ENCODE measurements at places on chromosomes 2 and 18.
A peak's percentile ranks its signal among the peaks of the same experiment; 100 is the strongest.

DNA sequence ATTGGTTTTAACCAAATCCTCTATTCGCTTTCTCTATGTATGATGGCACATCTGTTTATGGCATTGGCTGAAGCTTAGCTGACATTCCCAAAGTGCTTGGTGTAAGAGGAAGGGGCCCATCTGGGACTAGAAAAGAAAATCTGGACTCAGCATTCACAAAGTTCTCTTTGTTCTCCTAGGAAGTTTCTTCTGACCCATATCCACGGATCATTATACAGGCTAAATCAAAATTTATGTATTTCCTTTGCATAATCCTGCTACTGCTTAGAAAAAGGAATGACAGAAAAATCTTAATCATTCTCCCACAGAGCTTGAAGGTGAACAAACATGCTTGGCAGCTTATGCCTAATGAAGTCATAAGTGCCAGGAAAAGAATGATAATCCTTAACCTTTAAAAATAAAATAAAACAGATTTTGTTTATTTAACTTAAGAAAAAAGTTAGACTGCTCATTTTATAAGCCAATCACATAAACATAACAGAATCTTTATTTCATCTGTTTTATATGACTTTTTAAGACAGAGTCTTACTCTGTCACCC is 88.4 kb downstream of the NYAP2 start:
- H3K27ac ChIP-seq: no peak overlapping the region
- H3K27me3 ChIP-seq: no peaks in the 10 kb centered on the region
- H3K4me3 ChIP-seq: no peak overlapping the region
- no peaks in the 10 kb centered on the region for H3K36me3 ChIP-seq

DNA sequence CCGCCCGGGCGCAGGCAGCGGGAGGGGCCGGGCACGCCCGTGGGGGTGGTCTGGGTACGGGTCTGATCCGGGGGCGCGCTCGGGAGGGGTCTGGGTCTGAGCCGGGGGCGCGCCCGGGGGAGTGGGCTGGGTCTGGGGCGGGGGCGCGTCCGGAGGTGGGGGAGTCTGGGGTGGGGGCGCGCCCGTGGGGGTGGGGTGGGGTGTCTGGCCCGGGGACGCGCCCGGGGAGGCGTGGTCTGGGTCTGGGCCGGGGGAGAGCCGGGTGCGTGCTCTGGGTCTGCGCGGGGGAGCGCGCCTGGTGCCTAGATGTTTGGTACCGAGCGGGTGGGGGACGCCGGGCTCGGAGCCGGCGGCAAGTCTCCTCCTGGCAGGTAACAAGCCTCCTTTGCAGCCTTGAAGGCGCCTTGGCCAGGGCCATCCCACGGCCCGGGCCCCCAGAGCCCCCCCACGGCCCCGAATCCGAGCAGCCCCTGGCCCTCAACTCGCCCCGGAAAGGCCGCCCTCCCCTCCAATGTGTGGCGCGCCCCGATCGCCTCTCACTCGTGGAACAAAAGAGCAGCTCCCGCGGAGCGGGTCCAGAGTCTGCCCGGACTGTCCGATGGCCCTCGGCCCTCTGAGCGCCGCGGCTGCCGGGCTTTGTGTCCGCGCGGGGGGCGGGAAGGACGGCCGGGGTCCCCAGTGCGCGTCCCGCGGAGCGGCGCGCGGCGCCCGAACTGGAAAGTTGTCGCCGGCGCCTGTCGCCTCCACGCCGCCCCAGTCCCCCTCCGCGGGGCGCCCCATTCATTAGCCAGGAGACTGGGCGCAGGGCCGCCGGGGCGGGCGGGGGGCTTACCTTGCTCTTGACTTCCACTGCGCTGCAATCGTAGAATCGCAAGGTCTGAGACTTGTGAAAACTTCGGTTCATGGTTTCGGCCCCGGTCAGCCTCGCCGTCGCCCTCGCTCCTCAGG is 595 bp downstream of the PARD6G start:
- H3K27me3 ChIP-seq: peaks cover 13% of the 10 kb centered on the region
- no peaks in the 10 kb centered on the region for H3K36me3 ChIP-seq
- no peak overlapping the region for H3K27ac ChIP-seq
- no peak overlapping the region for H3K4me3 ChIP-seq

- peak; percentile 69 for DNase-seq
- peak overlapping the region; percentile 67 for H3K4me3 ChIP-seq
- no peaks in the 10 kb centered on the region for H3K36me3 ChIP-seq
- peaks cover 89% of the 10 kb centered on the region for H3K4me1 ChIP-seq
- H3K27ac ChIP-seq: peak overlapping the region; percentile 81
These were observed 21.2 kb upstream of the ACVR1 start for GRCh38 chr2:157897106-157897971.

DNA sequence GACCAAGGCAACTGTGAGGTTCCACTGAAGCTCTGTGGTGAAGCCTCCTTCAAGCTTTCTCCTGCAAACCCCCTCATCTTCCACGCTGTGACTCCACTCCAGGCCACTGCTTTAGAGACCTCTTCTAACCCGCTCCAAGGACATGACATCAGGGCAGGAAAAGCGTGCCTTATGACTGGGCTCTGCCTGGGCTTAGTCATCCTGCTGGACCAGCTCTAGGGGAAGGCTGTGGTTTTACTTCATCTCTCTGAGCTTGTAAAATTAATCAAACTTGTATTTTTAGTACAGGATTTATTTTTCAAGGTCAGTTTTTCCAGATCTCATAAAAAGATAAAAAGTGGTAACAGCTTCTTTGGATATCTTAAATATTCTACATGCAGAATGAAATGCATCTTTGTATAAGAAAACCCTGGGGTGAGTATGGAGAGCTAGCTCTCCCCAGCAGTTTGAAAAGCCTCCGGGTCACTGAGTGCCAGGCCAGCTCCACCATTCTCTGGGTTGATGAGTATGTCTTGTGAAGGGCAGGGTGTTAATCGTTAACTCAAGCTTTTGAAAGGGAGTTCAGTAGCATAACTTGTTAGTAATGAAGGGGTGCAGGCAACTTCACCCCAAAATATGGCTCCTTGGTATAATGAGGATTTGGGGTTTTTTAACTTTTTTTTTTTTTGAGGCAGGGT is 33.1 kb upstream of the YPEL5 start:
- no peaks in the 10 kb centered on the region for H3K36me3 ChIP-seq
- no peak overlapping the region for H3K4me3 ChIP-seq
- no peak for DNase-seq
- no peak overlapping the region for H3K27ac ChIP-seq
- H3K27me3 ChIP-seq: no peaks in the 10 kb centered on the region

- no peak overlapping the region for H3K27ac ChIP-seq
- DNase-seq: no peak
- no peaks in the 10 kb centered on the region for H3K4me1 ChIP-seq
These were observed 80.2 kb downstream of the MREG start for GRCh38 chr2:215933151-215933550.

GRCh38 chr2:170354855-170355780 is 177.2 kb downstream of the MYO3B start:
- peaks cover 3% of the 10 kb centered on the region for H3K27me3 ChIP-seq
- no peaks in the 10 kb centered on the region for H3K4me1 ChIP-seq
- H3K27ac ChIP-seq: no peak overlapping the region
- DNase-seq: peak; percentile 36
- no peaks in the 10 kb centered on the region for H3K36me3 ChIP-seq
- H3K4me3 ChIP-seq: no peak overlapping the region

DNA sequence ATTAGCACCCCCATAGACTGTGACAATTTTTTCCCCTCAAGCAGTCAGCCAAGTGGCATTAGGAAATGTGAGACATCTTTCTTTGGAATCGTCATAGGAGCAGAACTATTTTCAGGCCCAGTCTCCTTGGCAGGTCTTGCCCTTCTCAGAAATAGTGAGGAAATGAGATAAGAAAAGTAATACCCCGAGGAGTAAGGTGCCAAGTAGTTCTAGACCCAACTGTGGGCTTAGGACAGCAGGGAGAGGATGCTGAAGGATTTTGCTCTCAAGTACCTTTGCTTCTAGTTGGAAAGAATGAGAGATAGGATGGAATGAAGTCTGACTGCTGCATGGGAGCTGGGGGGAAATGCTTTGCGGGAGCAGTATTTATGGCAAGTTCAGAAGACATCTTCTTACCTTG is 31.8 kb downstream of the PRKCE start:
- no peaks in the 10 kb centered on the region for H3K36me3 ChIP-seq
- no peaks in the 10 kb centered on the region for H3K27me3 ChIP-seq
- H3K27ac ChIP-seq: no peak overlapping the region
- no peak overlapping the region for H3K4me3 ChIP-seq

- peaks cover 12% of the 10 kb centered on the region for H3K4me1 ChIP-seq
- no peaks in the 10 kb centered on the region for H3K36me3 ChIP-seq
- H3K4me3 ChIP-seq: no peak overlapping the region
- H3K27me3 ChIP-seq: peaks cover 5% of the 10 kb centered on the region
These were observed 1.4 kb upstream of the EHD3 start for GRCh38 chr2:31232586-31232985.

DNA sequence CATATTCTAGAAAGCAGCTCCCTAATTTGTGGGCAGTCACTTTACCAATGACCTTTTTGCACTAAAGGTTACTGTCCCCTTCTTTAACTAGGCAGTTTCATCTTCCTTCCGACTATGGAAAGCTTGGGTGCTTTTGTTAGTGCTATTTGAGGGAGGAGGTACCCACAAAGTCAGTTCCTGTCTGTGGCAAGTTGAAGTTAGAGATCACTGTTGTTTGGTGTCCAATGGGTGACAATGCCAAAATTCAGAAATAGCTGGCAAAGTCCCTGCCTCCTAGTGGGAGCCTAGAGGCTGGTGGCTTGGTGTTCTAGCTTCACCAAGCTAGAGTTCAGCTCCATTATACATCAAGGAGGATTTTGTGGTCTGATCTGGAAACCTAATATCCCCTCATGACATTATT is 87.1 kb upstream of the PNPT1 start:
- no peaks in the 10 kb centered on the region for H3K36me3 ChIP-seq
- H3K27ac ChIP-seq: no peak overlapping the region
- no peak overlapping the region for H3K4me3 ChIP-seq
- no peak for DNase-seq
- no peaks in the 10 kb centered on the region for H3K4me1 ChIP-seq

GRCh38 chr2:167681234-167682015 is 566.0 kb downstream of the STK39 start:
- no peak for DNase-seq
- H3K27me3 ChIP-seq: no peaks in the 10 kb centered on the region
- no peaks in the 10 kb centered on the region for H3K4me1 ChIP-seq

DNA sequence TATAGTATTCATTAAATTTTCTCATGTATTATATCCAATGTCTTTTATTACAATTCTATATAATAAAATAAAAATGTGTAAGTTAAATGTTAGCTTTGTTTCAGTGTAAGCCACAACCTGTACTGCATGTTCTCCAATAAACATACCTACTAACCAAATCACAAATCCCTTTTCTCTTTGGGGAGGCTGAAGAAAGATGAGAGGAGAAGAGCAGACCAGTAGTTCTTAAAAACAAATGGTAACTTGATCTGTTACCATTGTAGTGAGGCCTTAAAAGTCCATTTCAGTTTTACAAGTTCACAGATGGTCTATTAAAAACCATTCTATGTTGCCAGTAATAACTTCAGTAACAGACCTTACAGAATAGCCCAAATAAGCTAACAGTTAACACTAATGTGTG is 100.5 kb downstream of the SOS1 start:
- no peak overlapping the region for H3K27ac ChIP-seq
- no peak for DNase-seq
- H3K36me3 ChIP-seq: peaks cover 14% of the 10 kb centered on the region
- no peaks in the 10 kb centered on the region for H3K27me3 ChIP-seq
- no peaks in the 10 kb centered on the region for H3K4me1 ChIP-seq

GRCh38 chr2:119697290-119698020 is 18.5 kb downstream of the TMEM177 start:
- no peak for DNase-seq
- no peak overlapping the region for H3K27ac ChIP-seq
- no peaks in the 10 kb centered on the region for H3K36me3 ChIP-seq
- no peak overlapping the region for H3K4me3 ChIP-seq
- peaks cover 10% of the 10 kb centered on the region for H3K4me1 ChIP-seq

DNA sequence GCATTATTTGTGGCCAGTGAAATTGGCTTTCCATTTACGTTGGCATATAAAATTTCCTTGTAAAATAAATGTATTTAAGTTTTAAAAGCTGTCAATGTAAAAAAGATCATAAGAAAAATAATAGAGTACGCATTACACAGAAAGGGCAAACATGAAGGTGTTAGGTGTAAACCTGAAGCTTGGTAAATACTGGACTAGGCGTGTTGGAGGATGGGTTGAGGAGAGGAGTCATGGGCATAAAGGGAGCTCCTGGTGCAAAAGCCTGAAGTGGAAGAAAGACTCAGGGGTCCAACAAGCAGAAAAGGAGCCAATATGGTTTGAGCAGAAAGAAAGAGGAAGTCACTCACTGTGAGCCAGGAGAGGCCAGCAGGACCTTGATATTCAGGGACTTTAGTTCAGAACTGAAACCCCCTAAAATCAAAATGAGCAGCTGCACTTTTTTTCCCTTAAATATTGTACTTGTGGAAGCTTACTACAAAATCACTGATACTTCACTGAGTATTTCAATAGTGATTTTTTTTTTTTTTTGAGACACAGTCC is 24.4 kb downstream of the SP5 start:
- no peaks in the 10 kb centered on the region for H3K27me3 ChIP-seq
- no peaks in the 10 kb centered on the region for H3K36me3 ChIP-seq
- no peaks in the 10 kb centered on the region for H3K4me1 ChIP-seq
- no peak overlapping the region for H3K27ac ChIP-seq
- DNase-seq: no peak
- no peak overlapping the region for H3K4me3 ChIP-seq

DNA sequence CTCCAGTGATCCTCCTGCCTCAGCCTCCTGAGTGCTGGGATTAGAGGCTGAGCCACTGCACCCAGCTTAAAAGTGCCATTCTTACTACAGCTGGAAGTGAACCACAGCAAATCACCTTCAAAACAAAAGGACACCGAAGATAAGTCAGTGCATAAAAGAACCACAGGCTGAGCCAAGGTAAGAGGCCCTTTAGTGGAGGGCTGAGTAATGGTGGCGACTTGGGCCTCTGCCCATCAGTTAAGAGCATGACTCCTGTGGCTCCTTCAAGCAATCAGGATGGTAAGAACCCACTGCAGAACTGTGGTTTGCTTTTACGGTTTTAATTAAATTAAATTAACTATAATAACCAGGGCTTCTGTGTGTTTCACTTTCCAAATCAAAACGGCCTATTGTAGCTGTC is 75.1 kb downstream of the CTAGE1 start:
- no peak for DNase-seq
- H3K27ac ChIP-seq: peak overlapping the region; percentile 21
- H3K4me3 ChIP-seq: no peak overlapping the region
- H3K4me1 ChIP-seq: peaks cover 4% of the 10 kb centered on the region

DNA sequence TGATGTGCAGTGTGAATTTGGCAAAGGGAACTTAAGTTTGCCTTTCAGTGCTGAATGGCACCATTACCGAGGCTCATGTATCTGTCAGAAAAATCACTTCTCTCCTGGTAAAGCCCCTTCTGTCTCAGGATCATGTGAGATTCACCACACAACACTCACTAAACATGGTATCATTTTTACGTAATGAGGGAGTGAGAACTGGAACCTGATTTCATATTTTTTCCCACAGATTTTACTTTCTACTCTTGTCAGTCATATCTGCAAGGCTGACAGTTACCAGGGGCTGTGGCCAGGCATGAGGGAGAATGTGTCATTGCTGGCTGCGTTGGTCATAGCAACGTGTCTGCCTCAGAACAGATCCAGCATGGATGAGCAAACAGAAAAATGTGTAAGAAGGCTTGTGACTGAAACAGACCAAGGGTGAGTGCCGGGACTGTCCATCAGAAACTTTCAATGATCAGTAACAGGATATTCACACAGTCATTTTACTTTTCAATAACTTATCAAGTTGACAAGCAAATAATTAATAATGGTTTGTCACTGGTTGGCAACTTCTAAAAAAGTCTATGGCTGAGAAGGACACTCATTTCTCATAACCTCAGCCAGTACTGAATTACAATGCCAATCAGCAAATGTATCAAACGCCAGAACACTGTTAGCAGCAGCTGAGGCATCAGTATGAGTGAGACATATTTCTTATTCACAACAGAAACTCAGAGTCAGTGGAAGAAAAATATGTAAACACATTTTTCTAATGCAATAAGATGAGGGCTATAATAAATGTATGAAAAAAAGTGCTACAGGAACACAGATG is 100.5 kb downstream of the CDC42EP3 start:
- no peak for DNase-seq
- no peaks in the 10 kb centered on the region for H3K27me3 ChIP-seq
- no peaks in the 10 kb centered on the region for H3K36me3 ChIP-seq
- H3K4me3 ChIP-seq: no peak overlapping the region
